ENCODE measurements at places on chromosomes 12 and 14.

DNA sequence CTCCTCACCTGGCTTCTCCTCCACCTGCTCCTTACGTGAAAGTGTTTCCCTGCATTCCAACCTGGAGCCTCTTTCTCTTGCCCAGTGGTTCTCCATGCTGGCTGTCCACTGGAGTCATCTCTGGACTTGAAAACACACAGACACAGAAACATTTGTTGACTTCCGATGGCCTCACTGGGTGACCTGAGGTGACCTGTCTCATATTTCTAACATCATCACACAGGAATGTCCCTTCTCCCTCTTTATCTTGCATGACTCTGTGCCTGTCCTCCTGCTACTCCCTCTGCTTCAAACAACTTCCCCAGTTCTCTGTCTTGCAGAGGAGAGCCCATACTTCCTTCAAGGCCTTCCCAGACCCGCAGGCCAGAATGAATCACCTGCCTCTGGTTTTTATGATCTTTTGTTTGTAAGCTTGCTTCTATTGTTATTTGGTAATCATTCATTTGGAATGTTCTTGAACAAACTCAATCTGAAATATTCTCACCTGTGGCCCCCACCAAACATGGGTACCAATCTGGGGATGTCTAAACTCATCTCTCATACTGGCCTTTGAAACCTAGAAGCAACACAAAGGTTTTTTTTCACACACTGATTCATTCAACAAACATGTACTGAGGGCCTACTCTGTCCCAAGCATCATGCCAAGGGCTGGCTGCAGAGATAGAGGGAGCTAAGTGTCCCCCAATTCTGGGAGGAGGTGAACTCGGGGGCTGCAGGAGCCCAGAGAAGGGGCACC, 9.7 kb upstream of the RIN3 start:
- DNase-seq = no peak

- no peak for DNase-seq
These were observed 216.4 kb downstream of the LRIG3 start for GRCh38 chr12:58703866-58704265.

DNA sequence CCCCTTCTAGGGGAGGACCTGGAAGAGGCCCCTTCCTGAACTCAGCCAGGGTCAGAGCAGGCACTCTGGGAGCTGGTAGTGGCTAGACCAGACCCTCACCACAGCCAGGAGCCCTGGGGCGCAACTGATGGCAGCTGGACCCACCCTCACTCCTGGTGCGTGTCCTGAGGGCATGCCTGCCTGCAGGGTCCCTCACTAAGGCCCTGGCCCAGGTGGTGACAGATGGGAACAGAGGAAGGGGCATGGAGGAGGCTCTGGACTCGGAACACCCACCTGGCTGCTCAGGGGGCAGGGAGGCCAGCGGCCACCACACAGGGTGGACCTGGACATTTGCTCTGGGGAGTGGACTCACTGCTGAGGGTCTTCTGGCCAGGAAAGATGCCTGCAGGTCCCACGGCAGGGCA, 342.2 kb upstream of the SFSWAP start:
- no peak for DNase-seq

GRCh38 chr14:37089410-37089809, 83.0 kb downstream of the SLC25A21 start:
- no peak for DNase-seq

DNA sequence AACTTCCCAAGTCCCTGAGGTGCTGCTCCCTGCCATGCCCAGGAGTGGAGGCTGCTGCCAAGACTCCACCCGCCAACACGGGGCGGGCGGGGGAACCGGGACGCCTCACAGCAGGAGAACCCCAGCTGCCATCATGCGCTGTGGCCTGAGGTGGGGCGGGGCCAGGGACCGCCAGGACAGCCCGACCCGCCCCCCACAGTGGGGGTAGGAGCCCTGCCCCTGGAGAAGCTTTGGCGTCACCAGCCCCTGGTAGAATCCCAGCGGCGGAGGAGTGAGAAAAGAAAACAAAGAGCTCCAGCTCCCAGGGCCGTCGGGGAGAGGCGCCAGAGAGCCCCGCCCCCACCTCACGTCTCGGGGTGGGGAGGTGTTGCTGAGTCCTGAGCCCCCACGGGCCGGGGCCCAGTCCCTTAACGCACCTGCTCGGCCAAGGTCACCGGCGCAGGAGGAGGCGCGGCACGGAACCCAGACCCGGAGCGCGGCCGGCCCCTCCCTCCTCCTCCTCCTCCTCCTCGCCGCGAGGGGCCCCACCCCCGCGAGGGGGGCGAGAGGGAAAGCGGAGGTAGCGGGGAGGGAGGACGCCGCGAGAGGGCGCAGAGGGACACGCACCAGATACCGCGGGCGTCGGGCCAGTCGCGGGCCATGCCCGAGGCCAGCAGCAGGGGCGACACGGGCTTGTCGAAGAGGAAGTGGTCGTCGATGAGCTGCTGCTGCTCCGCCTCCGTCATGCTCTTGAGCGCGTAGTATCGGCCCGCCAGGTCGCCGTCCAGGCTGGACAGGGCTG, 1.8 kb downstream of the CKB start:
- no peak for DNase-seq

GRCh38 chr12:102227954-102228353, 30.3 kb upstream of the PMCH start:
- DNase-seq = no peak

DNA sequence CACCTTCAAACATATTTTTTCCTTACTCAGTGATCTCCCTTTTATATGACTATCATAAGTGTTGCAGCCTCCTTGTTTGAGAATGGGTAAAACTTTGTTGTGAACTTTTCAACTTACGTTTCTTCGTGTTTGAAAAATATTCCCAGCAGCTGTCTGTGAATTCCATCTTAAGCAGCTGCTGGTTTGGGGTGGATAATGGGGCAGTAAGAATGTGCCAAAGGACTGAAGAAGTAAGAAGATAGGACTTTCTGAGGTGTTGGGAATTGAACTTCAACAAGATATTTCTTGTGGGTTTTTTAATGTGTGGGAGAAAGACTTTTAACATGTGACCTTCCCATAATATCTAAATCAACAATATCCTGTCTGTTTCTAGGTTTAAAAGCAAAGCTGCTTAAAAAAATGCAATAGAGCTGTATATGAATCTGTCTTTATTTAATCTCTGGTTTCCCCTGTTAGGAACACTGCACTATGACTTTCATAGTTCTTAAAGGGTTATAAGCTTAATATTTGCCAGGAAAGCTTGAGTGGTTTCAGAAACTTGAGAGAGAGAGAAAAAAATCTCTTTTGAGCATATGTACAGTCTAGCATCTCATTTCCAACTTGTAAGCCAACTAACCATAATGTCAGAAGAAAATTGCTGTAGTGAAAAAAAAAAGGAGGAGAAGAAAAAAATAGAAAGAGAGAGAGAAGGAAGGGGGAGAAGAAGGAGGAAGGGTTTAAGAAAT, 1659.2 kb upstream of the FLRT2 start:
- DNase-seq = no peak

- no peak for DNase-seq
These were observed 116.1 kb upstream of the NUDT4 start for GRCh38 chr12:93261505-93262094.

- DNase-seq = no peak
These were observed 39.9 kb upstream of the FZD10 start for GRCh38 chr12:130122356-130122755.

- no peak for DNase-seq
These were observed 46.6 kb upstream of the LRIG3 start for GRCh38 chr12:58966939-58967338.

- no peak for DNase-seq
These were observed 40.1 kb downstream of the VWF start for GRCh38 chr12:6084261-6084968.

DNA sequence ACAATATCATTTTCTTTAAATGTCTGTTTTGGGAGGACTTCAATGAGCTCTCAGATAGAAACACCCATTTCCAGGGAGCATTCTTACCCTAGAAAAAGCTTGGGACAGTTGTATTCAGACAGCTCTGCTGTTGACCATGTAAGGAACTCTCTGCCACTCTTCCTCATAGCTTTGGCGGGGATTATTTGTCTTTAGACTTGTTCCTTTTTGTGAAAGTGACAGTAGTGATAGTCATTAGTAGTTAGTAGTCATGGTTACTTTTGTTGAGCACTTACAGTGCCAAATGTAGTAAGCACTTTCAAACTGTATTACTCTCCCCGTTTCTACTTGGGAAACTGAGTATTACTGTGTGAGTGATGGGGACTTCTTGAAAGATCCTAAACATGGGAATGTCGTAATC, 167.3 kb downstream of the RGS6 start:
- DNase-seq = no peak

DNA sequence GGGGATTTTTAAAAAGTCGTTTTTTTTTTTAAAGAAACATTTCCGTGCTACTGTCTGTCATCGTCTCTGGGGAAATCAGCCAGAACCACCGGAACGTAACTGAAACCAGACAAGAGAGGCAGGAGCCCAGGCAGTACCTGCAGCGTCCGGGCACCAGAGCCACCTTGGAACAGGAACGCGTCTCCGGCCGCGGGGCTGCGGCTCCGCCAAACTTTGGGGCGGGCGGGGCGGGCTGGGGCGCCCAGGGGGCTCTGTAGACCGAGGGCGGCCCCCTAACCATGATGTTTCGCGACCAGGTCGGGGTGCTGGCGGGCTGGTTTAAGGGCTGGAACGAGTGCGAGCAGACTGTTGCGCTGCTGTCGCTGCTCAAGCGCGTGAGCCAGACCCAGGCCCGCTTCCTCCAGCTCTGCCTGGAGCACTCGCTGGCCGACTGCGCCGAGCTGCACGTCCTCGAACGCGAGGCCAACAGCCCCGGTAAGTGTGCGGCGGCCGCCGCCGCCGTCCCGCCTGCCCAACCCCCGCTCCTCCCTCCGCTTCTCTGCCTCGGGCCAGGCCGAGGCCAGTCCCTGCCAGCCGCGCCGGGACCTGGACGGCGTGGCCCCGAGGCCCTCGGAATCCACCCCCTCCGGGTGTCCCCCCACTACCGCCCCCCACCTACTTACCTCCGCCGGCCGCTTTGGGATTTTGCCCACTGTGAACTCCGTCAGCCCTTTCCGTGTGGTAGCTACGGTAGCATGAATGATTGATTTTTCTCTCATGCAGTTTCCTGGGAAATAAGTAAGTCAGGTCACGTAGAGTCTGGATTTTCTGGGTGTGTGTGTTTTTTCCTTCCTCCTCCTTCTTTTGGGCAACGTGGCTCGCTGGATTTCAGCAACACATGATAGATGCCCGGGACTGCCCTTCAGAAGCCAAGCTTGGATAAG, 972 bp downstream of the SAMD4A start:
- no peak for DNase-seq

DNA sequence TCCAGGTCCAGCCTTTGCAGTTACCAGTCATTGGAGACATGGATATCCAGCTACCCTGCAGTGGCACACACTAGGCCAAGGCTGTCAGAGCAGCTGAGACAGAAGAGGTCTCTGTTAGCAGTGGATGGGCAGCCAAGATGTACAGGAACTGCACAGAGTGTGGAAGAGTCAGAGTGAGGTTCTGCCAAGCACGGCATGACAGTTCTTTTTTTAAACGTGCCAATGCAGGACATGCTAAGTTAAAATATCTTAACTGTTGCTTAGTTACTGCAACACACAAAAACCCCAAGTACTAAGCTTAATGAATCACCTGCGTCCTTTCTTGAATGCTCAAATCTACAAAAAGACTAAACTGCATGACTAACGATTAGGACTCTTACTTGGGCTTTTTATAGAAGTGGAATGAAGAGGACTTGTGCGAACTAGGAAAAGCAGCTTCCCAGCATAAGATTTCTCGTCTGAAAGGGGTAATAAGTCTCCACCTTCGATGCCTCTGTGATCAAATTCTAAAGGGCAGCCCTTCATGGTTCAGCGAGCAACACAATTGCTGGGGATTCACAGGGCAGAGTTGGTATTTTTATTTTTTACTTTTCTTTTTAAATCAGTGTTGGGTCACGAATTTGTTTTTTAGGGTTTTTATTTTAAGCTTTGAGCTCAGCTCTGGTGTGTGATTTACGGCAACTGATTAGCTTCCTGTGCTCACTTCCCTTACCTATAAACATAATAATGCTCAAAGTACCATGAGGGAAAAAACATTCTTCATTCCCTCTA, 20.6 kb downstream of the MAPK1IP1L start:
- DNase-seq = peak; percentile 9

- no peak for DNase-seq
These were observed 19.7 kb downstream of the TSPAN19 start for GRCh38 chr12:85016413-85016812.

DNA sequence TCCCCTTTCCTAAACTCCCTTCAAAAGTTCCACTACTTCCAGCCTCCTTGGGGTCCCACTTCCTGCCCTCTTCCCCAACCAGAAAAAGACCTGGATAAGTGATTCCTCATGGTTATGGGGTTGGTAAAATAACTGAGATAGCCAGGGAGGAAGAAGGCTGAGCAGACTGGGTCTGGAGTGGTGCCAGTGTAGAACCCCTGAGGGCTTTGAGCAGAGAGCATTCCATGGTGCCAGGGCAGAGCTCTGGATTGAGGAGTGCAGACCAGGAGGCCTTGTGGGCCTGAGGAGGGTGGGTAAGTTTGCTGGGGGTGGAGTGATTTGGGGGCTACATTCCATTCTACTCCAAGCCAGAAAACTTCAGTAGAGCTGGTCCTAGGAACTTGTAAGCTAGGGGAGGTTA, 9.5 kb upstream of the CISTR start:
- no peak for DNase-seq

GRCh38 chr14:75800792-75801191, 139.7 kb downstream of the TTLL5 start:
- DNase-seq = no peak

GRCh38 chr14:64983439-64984310, 3.0 kb upstream of the FNTB start:
- DNase-seq = no peak

- no peak for DNase-seq
These were observed 23.2 kb upstream of the APOF start for GRCh38 chr12:56385873-56386272.
